Cerebellar cortex (tissue), 1 donor: ENCODE measurements at places on chromosomes 4 and X.

GRCh38 chr4:7261087-7261486, 68.7 kb downstream of the SORCS2 start:
- DNase-seq, result no peak

DNA sequence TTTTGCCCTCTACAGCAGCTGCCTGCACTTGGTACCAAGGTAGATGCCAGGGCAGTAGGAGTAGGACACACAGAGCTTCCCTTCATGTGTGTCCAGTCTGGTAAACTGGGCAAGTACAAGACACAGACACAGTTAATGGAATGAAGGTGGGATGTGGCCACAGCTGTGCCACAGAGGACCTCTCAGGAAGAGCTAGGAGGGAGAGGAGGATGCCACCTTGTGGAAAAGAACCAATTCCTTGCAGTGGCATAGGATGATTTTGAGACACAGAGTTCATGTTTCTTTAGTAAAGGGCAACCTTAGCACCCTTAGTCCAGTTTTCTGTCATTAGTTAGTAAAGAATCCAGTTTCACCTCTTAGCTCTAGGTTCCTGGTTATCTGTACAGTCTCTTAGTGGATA, 36.3 kb upstream of the TBC1D14 start:
- DNase-seq, result no peak

DNA sequence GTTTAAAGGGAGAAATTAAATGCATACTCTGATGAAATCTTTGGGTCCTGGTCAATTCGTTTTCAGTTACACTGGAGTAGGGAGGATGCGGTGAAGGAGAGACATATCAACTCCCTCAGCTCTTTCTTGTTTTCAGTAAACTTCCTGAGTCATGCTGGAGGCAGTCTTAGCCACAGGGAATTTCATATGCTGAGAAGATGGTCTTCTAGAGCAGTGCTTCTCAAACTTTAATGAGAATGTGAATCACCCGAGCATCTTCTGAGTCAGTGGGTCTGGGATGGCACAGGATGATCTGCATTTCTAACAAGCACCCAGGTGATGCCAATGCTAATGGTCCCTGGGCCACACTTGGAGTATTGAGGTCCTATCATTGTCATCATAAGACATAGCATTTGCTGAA, 214.5 kb downstream of the KIT start:
- no peak for DNase-seq

GRCh38 chr4:144565527-144566195, 80.3 kb upstream of the HHIP start:
- DNase-seq, result no peak

- DNase-seq, result no peak
Observed at GRCh38 chrX:118498351-118498750, 2.7 kb downstream of the DOCK11 start.

- no peak for DNase-seq
Observed at GRCh38 chr4:156798438-156798837, 173.2 kb downstream of the PDGFC start.

- DNase-seq, result no peak
Observed at GRCh38 chr4:79224777-79225104, 101.1 kb downstream of the NAA11 start.

GRCh38 chrX:153950127-153950526, 5.7 kb upstream of the RENBP start:
- DNase-seq, result no peak

GRCh38 chr4:171847751-171848150, 34.5 kb downstream of the GALNTL6 start:
- DNase-seq, result no peak

- no peak for DNase-seq
Observed at GRCh38 chr4:17613761-17614415, 553 bp upstream of the MED28 start.
